ENCODE measurements at places on chromosomes 13 and 19. TPM values are rescaled to one million over a fixed set of nuclear protein-coding genes. Genes with fewer than 3 reads are reported as not detected.

CLEC11A gene
- 56.5 TPM for total RNA-seq

POLRMT gene
- 20.8 TPM for total RNA-seq

EBI3 gene
- total RNA-seq = not detected

OR10H1 gene
- total RNA-seq = not detected

CCL25 gene
- total RNA-seq = not detected
